Myometrial cell (primary cell): ENCODE measurements at places on chromosomes 5 and 9. TPM values are rescaled to one million over a fixed set of nuclear protein-coding genes. Genes with fewer than 3 reads are reported as not detected.

Gene PRDM9
- total RNA-seq = not detected in 2 replicates

Gene PCDHGC5
- total RNA-seq = 0.71 and 1.2 TPM in 2 replicates

Gene IFNA6
- not detected in 2 replicates for total RNA-seq

Gene NFIB
- total RNA-seq = 5.8 and 6.1 TPM in 2 replicates

Gene NIPAL4
- total RNA-seq = under 0.01 TPM in 1 of 2 replicates, not detected in the other

Gene ADGRV1
- 0.29 TPM in 1 of 2 replicates, not detected in the other for total RNA-seq

Gene GPR151
- not detected in 2 replicates for total RNA-seq

Gene FOXD4
- total RNA-seq = not detected in 2 replicates

Gene PKD2L2
- not detected in 2 replicates for total RNA-seq

Gene HRH2
- not detected in 2 replicates for total RNA-seq
